Immature natural killer cell (primary cell): ENCODE measurements at places on chromosomes 3 and 15. TPM values are rescaled to one million over a fixed set of nuclear protein-coding genes. Genes with fewer than 3 reads are reported as not detected.

DNA sequence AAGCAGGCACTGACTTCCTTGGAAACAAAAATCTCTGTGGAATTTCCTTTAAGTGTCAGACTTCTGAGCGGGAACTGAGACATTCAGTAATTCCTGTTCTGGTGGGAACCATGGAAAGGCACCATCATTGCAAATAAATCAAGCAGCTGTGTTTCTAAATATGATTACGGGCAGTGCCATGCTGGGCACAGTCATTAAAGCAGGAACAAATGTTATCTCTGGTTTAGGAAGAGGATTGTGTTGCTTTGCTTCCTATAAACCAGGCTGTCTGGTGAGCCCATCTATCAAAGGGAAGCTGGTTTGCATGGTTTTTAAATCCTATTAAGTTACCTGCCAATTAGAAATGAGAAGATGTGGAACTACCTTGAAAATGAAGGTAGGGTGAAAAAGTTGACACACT is 86.7 kb downstream of the EBLN2 start:
- H3K4me1 ChIP-seq = no peaks in the 10 kb centered on the region
- no peaks in the 10 kb centered on the region for H3K27me3 ChIP-seq
- no peaks in the 10 kb centered on the region for H3K36me3 ChIP-seq
- no peak overlapping the region for H3K27ac ChIP-seq

The FBXO40 gene
- not detected for polyA plus RNA-seq

The IQCF5 gene
- not detected for polyA plus RNA-seq

- H3K36me3 ChIP-seq = no peaks in the 10 kb centered on the region
- no peak overlapping the region for H3K27ac ChIP-seq
Measured at GRCh38 chr15:65363766-65364165, 14.0 kb downstream of the IGDCC3 start.

DNA sequence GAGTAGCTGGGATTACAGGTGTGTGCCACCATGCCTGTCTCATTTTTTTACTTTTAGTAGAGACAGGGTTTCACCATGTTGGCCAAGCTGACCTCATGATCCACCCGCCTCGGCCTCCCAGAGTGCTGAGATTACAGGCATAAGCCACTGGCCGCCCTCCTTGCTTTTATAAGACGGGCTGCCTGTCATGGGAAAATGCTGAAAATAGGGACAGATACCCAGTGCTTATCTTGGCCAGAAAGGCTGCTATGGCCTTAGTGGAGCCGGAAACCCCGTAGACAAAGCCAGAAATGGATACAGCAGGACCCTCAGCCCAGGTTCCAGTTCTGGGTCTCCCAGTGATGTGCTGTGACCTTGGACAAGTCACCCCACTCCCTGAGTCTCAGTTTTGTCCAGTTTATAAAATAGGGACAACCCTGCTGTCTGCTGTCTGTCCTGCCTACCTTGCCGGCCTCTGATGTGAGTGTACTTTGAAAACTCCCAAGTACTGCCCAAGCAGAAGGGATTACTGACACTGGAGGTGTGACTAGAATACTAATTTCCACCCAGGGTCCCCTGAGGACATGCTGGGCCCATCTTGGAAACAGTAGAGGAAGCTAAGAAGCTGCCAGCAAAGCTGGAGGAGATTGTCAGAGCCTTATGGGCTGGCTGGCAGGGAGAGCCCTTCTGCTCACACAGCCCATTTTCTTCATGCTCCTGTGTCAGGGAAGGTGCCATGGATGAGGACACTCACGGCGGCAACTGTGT is 59.6 kb downstream of the BDH1 start:
- H3K4me1 ChIP-seq = no peaks in the 10 kb centered on the region
- no peaks in the 10 kb centered on the region for H3K36me3 ChIP-seq
- no peaks in the 10 kb centered on the region for H3K27me3 ChIP-seq
- no peak for DNase-seq

GRCh38 chr3:122019493-122019892 is 2.6 kb downstream of the ILDR1 start:
- no peaks in the 10 kb centered on the region for H3K36me3 ChIP-seq
- no peak for DNase-seq
- H3K4me3 ChIP-seq = no peak overlapping the region
- H3K27ac ChIP-seq = no peak overlapping the region
- no peaks in the 10 kb centered on the region for H3K4me1 ChIP-seq

The TRPC1 gene
- not detected for polyA plus RNA-seq

The PTH1R gene
- not detected for polyA plus RNA-seq

- H3K4me3 ChIP-seq = no peak overlapping the region
- H3K36me3 ChIP-seq = no peaks in the 10 kb centered on the region
- no peak overlapping the region for H3K27ac ChIP-seq
- no peaks in the 10 kb centered on the region for H3K4me1 ChIP-seq
Measured at GRCh38 chr3:159443266-159443665, 545.4 kb upstream of the IL12A start.

DNA sequence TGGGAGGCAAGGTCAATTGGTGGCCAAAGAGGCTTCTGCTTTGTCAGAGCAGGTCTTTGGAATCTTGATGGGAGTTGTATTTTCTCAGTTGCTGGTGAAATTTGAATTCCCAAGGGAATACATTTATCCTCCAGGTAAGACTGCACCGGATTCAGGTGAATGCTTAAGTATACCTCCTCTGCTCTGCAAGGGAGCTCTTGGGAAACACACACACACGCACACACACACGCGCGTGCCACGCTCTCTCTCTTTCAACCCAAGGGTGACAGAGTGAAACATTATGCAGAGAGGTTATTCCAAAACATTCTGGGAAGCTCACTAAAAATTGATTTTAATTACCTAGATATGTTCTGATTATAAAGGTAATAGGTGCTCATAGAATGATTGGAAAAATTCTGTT is 33.7 kb downstream of the ST6GAL1 start:
- H3K4me3 ChIP-seq = no peak overlapping the region
- H3K27ac ChIP-seq = no peak overlapping the region
- H3K36me3 ChIP-seq = peaks cover 3% of the 10 kb centered on the region
- no peaks in the 10 kb centered on the region for H3K27me3 ChIP-seq
- H3K4me1 ChIP-seq = peaks cover 93% of the 10 kb centered on the region

DNA sequence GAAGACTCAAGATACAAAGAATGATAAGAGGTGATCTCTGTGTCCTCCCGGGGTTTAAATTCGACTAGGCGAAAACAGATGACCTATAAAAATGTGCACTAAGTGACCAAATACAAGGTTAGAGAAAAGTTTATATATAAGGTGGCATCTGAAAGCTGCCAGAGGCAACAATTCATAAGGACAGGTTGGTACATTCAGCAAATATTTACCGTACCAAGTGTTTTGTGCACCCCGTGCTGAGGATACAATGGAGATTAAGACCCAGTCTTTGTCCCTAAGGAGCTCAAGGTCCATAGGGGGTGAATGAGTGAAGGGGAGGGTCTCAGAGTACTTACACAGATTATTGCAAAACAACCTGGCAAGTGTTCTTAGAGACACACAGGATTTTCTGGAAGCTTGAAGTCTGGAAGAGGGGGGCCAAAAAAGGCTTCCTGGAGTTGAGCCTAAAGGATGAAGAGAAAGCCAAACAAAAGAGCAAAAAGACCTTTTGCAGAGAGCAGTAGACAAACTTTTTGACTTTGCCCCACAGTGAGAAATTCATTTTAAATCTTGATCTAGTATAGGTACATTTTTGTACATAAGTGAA is 71.4 kb upstream of the LRIG1 start:
- no peak overlapping the region for H3K4me3 ChIP-seq
- no peaks in the 10 kb centered on the region for H3K4me1 ChIP-seq
- DNase-seq = no peak
- H3K27me3 ChIP-seq = peaks cover 36% of the 10 kb centered on the region
- no peak overlapping the region for H3K27ac ChIP-seq

DNA sequence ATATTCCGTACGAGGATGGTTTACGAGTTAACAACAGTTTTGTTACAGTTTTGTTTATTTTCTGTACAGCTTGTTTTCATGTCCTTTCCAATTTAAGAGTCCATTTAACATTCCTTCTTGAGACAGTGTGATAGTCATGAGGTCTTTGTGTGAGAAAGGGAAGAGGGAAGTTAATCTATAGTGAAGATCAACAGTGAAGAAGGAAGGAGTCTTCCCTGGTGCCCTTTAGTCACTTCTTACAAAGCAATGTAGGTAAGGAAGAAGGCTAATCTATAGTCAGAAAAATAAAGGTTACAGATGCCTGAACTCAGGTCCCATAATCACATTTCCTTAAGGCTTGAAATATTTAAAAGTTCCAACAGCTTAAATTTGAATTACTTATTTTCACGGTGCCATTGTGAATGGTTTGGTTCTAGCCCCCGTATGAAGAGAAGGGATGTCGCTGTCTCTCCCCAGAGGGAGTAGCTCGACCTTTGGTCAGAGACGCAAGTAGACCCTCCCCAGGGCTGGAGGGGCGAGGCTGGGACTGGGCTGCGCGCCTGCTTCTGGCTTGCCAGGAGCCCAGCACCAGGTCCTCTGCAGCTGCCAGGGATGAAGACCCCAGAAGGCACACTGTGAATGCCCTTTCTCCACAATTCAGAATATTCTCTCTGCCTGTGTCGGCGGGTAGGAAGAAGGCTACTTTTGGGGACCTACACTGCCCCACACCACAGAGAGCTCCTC is 34.9 kb downstream of the EDEM1 start:
- no peak overlapping the region for H3K27ac ChIP-seq
- peaks cover 14% of the 10 kb centered on the region for H3K36me3 ChIP-seq
- no peaks in the 10 kb centered on the region for H3K27me3 ChIP-seq
- no peak for DNase-seq

DNA sequence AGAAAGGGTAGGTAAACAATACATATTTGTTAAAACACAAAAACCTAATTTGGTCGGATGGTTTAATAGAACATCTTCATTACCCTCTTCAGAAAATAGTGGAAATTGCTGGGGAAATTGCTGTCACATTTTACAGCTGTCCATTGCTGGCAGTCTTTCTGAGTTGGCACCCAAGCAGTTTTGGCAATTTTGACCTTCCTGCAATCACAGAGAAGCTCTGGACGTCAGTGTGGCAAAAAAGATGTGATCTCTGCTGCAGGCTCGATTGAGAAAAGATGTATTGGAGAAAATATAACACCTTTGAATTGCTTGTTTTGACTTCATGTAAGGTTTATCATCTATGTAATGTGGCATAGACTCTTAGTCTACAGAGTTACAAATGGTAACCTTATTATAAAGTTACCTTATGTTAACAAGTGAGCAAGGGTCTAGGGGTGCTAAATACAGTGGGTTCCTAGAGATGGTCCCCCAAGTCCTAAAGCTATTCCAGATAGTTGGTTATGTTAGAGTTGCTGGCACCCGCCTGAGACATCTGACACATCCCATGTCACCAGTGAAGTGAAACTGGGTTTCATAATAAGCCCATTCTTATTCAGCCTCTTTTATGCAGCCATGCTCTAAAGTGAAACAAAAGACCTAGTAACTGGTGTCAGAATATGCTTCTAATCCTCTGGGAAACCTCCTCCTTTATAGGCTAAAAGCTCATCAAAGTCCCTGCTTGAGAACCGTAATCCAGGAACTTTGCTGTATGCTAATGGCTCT is 14.0 kb downstream of the UBE2E1 start:
- peaks cover 10% of the 10 kb centered on the region for H3K36me3 ChIP-seq
- no peaks in the 10 kb centered on the region for H3K27me3 ChIP-seq
- H3K4me1 ChIP-seq = peaks cover 51% of the 10 kb centered on the region
- DNase-seq = no peak
- no peak overlapping the region for H3K27ac ChIP-seq

GRCh38 chr15:90837094-90837493 is 31.3 kb upstream of the FURIN start:
- H3K4me1 ChIP-seq = peaks cover 26% of the 10 kb centered on the region
- peak overlapping the region; percentile 97 for H3K27ac ChIP-seq
- peaks cover 4% of the 10 kb centered on the region for H3K27me3 ChIP-seq
- DNase-seq = no peak
- peak overlapping the region; percentile 77 for H3K4me3 ChIP-seq

DNA sequence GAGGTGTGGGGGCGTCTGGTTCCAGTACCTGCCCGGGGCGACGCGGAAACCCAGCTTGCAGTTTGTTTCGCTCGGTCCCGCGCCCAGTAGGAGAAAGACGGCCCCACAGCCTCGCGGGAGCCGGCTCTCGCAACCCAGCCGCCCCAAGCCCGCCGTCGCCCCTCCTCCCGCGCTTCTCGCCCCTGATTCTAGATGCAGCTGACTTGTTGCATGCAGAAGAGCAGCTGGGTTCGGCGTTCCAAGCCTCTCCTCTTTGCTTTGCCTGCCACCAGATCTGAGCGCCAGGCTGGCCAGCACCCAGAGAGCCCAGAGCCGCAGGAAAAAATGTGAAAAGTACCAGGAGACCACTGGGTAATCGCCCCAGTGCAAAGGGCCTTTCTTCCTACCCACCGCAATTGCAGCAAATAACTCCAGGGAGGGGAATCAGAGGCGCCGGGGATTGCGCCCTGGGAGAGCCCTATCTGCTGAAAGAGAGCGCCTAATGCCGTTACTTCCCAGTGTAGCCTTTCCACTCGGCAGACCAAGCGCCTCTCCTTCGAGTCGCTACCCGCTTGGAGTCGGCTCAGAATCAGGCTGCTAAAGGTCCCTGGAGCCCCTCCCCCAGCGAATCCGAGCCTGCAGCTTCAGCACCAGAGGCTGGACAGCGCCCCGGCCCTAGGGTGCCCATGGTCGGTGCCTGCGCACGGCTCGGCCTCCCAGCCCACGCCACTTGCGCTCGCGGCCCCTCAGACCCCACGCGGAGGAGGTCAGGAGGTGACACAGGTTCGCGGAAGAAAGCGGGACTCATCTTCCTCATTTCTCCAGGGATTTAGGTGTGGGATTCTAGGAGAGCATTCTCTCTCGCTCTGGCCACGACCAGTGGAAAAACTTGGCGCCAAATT is 15.7 kb upstream of the AEN start:
- H3K36me3 ChIP-seq = no peaks in the 10 kb centered on the region
- no peak overlapping the region for H3K27ac ChIP-seq
- peaks cover 21% of the 10 kb centered on the region for H3K27me3 ChIP-seq

GRCh38 chr3:31508452-31509146 is 24.1 kb upstream of the STT3B start:
- no peaks in the 10 kb centered on the region for H3K36me3 ChIP-seq
- no peak for DNase-seq
- peaks cover 40% of the 10 kb centered on the region for H3K4me1 ChIP-seq
- no peak overlapping the region for H3K27ac ChIP-seq
- H3K4me3 ChIP-seq = no peak overlapping the region

The SPATA12 gene
- not detected for polyA plus RNA-seq

The CCR2 gene
- polyA plus RNA-seq = 6.7 TPM

The ACTRT3 gene
- 0.67 TPM for polyA plus RNA-seq

DNA sequence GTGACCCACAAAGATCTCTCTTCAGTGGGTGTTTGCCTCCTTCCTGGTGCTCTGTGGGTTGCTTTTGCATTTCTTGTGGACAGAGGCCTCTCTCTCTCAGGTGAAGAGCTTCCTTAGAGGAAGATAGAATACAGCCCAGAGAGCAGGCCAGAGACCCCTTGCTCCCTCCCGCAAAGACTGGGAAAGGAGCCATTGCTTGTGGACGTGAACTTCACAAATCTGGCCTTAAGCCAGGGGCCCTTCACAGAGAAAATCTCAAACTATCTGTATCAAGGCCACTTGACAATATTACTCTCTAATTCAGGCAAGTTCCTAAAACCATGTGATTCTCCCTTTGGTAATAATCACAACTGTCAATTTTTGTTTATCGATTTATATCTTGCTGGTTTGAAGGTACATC is 30.4 kb upstream of the CLK3 start:
- H3K27ac ChIP-seq = no peak overlapping the region
- no peaks in the 10 kb centered on the region for H3K27me3 ChIP-seq
- H3K4me3 ChIP-seq = no peak overlapping the region
- H3K4me1 ChIP-seq = peaks cover 12% of the 10 kb centered on the region
- no peaks in the 10 kb centered on the region for H3K36me3 ChIP-seq
